ENCODE measurements at places on chromosomes 6 and 20.

DNA sequence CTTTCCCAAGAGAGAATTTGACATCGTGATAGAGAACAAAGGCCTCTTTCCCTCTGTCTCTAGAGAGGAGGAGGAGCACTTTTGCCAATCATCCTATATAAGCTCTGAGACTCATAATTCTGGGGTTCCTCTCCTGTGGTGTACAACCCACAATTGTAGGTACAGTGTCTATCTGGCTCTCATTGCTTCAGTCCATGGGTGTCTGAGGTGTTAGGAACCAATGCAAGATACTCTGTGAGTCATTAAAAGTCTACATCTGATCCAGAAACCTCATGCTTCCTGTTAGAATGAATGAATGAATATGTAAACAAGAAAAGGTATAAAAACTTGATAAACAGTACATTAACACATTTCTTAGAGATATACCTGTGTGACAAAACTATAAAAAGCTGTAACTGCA, 356.7 kb downstream of the QKI start:
- no peak for DNase-seq

GRCh38 chr20:41989935-41990635, 371.9 kb upstream of the CHD6 start:
- no peak for DNase-seq

DNA sequence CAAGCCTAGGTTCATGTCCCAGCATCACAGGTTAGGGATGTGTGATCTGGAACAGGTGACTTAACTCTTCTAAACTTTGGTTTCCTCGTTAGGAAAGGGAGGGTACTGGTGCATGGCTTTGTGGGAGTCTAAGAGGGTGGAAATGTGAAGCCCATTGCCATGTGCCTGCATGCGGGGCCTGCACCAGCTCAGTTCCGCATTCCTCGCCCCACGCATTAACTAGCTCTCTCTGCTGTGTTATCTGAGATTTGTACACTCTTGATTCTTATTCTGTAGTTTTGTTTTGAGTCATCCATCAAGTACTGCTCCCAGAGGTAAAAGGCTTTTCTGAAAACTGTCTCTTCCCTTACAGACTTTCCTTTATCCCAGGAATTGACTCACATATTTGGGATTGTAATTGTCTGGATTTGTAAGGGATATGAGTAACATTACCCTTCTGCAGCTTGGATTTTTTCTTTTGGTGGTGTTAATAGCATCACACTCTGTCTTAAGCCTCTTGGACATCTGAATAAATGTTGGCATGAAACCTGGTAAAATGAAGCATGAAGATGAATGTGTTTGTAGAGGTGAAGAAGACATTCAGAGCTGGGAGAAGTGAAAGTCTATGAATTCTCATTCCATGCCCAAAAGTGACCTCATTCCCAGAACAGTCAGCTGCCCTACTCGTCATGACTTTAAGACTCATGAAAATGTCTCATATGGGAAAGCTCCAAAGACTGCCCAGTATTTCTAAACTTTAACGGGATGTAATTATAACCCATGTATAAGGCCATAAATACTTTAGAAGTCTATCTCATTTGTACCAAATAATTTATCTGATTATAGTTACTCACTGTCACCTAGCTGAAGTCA, 357.3 kb downstream of the FOXA2 start:
- DNase-seq: no peak

DNA sequence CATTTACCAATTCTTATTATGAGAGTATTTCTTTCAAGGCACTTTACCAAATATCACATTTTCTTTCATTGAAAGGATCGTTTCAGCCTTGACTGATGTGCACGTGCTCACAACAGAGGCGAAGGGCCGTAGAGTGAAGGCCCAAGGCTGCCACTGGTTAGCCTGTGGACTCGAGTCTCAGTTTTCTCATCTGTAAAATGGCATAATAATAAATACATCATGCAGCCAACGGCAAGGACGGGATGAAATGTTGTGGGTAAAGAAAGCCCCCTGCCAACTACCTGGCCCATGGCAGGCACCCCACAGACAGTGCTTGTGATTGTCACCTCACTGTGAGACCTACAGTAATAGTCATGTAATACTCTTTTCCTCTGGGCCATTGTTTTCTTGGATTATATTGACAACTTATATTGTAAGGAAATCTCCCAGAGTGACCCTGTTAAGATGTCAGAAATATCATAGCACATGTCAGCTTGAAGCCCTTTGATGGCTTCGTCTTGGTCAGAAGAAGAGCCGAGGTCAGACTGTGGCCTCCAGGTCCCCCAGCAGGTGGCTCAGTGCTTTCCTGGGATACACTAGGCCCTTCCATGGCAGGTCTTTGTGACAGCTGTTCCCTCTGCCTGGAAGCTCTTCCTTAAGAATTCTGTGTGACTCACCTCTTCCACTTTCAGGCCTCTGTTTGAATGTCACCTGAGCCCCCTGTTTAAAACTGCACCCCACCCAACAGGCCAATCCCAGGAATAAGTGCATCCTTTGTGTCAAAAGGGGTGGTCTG, 36.3 kb downstream of the FAM50B start:
- DNase-seq: no peak

GRCh38 chr6:55776113-55776512, 99.3 kb downstream of the BMP5 start:
- no peak for DNase-seq

- no peak for DNase-seq
Observed at GRCh38 chr6:28323813-28324424, 12.0 kb downstream of the ZSCAN31 start.

DNA sequence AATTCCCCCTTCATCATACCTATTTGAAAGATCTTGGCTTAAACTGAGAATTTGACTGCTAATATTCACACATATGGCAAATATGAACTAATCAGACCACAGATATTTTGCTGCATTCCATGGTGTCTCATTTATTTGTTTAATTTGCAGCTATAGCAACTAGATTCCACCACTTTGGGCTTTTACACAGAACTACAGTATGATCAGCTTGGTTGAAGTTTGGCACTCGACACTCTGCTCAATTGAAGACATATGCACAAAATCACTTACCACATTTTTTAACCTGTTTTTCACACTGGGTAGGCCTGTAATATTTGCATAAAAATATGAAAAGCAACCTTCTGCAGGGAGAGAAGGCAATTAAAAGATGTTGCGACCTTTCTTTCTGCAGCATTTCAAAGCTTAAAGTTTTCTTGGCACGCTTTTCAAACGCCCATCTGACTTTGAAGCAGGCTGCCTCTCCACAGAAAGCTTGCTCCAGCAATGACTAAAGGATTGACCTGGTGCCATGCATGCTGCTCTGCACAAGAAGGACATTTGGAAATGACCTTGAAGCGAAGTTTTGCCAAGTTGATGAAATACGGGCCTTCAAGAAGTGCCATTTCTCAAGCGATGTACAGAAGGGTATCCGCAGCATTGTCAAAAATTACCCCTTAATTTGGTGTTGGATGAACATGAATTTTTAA, 126.7 kb downstream of the AIG1 start:
- no peak for DNase-seq

DNA sequence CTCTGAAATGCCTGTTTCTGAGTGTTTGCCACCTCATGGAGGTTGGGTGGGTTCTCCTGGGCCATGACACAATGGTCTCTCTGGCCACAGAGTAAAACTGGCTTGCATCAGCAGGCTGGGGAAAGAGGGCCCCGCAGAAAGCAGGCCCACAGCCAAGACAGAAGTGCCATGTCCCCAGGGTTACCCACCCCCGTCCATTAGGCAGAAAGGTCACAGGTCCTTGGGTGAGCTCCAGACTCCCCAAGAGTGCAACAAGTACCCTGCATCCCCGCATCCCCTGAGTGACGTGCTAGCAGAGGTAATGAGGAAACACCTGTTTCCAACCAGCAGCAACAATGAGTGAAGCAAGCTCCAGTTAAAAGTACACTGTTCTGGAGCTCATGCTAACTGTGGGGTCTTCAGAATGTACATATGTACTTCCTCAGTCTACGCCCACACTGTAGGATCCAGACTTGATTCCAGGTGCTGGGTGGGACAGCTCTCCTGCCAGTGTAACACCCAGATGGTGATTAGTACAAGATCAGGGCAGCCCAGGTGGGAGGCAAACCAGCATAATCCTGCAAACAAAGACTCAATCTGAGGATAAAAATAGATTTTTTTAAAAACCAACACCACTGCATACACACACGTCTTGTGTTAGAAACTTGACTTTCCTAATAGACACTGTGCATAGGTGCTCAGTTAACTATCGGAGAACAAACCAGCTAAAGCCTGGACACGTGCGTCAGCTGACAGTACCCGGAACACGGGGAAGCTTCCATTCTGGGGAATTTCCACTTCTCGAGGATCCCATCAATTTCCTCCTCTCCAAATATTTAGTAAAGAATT, 31.5 kb downstream of the RRBP1 start:
- DNase-seq: no peak

DNA sequence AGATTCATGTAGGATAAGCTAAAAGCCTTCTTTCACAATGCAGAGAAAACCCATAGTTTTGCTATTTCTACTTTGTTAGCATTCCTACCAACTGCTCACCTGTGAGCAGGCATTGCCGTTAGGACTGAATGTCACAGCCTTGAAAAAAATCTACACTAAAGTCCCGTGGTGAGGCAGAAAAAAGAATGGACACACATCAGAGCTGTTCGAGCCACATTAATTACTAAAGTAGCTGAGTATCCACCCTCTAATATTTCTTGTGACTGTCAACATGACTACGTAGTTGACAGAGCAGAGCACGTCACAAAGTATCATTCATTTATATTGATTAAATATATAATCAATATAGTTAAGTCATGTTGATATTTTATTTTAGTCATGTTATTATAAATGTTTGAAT, 10.1 kb downstream of the HDGFL1 start:
- no peak for DNase-seq

DNA sequence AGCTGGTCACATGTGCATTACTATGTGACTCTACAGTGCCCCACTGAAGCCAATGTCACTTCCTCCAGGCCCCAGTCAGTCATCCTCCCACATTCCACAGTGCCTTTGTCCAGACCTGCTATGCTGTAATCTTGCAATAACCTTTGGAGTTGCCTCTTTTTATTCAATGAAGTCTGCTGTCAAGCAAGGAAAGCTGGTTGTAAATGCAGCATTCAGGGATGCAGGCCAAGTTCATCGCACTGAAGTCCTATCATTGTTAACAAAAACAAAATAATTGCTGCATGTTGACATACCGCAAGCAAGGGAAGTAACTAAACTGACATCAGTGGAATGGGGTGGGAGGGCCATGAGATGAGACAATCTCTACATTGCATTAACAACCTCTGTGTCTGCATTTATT, 131.2 kb upstream of the CDYL start:
- no peak for DNase-seq

GRCh38 chr6:7145885-7146828, 38.4 kb downstream of the RREB1 start:
- no peak for DNase-seq

DNA sequence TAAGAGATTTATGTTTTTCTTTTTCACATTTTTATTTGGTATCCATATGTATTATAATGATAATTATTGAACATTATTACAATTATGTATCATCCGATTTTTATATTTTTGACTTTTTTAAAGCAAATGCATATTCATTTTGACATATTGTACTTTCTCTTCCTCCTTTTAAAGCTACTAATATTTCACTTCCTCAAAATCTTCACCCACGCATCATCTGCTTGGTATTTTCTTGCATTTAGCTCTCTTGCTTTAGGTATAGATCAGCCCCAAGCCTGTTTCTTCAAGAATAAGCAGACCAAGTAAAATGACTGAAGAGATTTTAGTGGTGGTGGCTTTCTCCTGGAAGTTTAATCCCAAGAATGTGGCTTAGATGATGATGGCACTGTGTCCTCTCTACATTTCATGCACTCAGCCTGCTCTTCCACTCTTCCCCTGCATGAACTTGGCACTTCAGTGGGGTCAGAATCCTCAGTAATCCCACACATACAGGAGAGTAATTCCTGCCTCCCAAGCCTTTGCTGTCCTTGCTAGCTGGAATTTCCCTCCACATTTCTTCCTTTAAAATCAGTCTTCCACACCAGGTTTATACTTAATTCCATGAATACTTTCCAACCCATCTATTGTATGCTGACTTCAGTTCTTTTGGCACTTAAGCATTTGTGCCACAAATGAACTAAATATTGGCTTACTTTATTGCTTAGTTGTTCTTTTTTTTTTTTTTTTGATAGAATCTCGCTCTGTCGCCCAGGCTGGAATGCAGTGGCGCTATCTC, 8.2 kb downstream of the NCOA7 start:
- no peak for DNase-seq

- no peak for DNase-seq
Observed at GRCh38 chr20:57283860-57284259, 17.4 kb upstream of the BMP7 start.

- no peak for DNase-seq
Observed at GRCh38 chr6:53300656-53301551, 47.8 kb downstream of the ELOVL5 start.

DNA sequence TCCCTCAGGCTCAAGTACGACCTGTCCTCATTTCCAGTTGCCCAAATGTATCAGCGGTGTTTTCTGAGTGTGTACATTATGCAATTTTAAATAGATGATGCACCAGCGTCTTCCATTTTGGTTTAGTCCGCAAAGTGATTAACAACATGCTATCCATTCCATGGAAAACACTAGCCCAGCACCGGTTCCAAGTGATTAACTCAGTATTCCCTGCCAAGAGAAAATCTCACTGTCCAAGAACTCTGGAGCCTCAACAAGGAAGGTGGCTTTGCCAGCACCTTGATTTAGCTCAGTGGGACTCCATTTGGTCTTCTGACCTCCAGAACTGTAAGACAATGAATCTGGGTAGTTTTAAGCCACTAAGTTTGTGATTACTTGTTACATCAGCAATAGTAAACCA, 107.2 kb downstream of the FOXC1 start:
- DNase-seq: no peak

- DNase-seq: no peak
Observed at GRCh38 chr6:152170702-152171667, 363.5 kb downstream of the ESR1 start.

- no peak for DNase-seq
Observed at GRCh38 chr6:11043378-11043960, 636 bp downstream of the ELOVL2 start.

DNA sequence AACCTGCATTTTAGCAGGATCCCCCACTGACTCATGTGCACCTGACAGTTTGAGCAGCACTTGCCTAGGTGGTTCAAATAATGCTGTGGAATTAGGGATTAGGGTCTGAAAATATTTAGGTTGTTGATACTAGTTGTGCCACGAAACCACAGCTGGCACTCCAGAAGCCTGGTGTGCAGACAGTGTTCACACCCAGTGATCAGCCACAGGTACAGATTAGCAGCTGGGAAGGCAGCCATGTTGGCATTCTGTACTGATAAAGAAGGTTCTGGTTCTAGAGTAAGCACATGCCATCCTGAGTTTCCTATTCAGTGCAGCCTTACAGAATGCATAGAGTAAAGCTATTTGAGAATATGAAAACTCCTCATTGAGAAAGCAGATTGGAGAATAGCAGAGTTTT, 30.1 kb downstream of the TMEM74B start:
- no peak for DNase-seq

GRCh38 chr6:118644007-118644406, 7.4 kb downstream of the CEP85L start:
- no peak for DNase-seq

GRCh38 chr6:41315943-41316620, 19.3 kb upstream of the NCR2 start:
- no peak for DNase-seq

All from SHP77 treated with DMSO at 0.1 percent for 48 hours (cell line).